ENCODE measurements at places on chromosomes 2 and 18.

- no peak for DNase-seq
These were observed 32.5 kb upstream of the PUM2 start for GRCh38 chr2:20382965-20383810.

- no peak for DNase-seq
These were observed 192.1 kb downstream of the SP3 start for GRCh38 chr2:173773076-173773475.

DNA sequence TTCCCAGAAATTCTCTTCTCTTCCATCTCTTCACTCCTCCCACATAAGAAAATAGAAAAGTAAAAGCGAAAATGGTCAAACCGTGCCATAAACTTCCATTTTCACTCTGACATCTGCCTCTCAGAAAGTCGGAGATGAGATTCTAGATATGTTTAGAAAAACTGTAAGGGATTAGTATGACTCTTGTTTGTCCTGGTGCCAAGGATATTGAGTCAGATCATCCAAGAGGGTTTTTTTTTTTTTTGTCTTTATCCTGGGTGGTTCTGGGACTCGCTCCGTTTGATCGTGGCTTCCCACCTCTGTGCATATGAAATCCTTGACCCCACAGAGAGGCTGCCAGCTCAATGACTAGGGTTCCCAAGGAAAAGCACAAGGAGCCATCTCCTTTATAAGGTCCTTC is 17.3 kb downstream of the EN1 start:
- no peak for DNase-seq

- no peak for DNase-seq
These were observed 251.0 kb downstream of the NDUFA10 start for GRCh38 chr2:239774142-239774462.

DNA sequence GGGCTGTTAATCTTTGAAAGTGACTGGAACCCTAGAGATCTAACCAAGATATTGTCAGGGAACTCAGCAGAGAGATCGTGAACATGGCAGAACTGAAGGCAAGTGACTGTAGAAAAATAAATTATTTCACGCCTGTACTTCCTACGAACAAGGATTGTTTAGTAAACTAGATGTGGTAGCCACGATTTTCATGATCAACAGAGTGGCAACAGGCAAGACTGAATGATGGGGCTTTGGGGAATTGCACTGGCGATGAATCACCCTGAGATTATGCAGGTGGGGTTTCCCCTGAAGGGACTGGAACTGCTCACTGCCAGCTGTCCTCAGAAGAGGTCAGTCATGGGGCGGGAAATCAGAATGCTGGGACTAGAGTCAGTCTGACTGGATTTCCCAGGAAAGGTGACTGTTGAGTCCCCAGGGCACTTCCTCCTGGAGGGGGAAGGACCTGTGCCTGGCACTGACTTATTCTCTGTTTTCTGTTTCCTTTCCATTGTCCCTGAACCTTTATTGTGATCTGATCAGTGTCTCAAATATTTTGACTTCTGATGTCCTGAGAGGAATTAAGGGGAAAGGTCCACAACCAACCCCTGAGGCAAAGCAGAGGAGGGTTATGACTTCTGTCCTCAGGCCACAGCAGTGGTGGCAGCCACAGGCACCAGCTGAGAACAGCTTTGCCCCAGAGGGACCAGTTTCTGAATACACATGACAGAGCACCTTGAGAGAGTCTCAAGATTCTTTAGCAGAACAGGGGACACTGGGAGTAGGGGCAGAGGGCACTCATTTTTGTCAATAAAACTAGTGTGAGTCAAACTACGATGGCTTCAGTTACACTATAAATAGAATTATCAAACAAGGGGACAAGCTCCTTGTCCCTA is 70.0 kb downstream of the NAB1 start:
- peak; percentile 74 for DNase-seq

GRCh38 chr2:237603718-237604362 is 13.3 kb upstream of the RAB17 start:
- no peak for DNase-seq

DNA sequence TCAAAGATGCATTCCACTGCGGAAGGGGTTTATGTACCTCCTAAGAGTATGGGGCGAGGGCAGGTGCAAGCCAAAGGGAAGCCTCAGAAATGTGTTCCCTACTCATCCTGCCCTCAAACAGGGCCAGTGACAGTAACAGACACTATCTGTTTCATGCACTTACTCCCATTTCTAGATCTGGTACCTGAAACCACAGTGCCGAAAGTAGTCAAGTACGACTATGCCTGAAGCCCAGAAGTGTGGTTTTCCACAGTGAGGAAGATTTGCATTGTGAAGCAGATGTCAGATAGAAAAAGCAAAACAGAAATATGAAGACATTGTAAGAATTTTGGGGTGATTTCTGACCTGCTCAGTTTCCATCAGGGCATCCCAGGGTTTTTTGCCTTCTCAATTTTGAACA is 748.7 kb downstream of the RNF144A start:
- no peak for DNase-seq

GRCh38 chr2:128879161-128879560 is 560.5 kb upstream of the HS6ST1 start:
- no peak for DNase-seq

GRCh38 chr2:240560480-240561324 is 545 bp downstream of the DUSP28 start:
- peak; percentile 74 for DNase-seq

DNA sequence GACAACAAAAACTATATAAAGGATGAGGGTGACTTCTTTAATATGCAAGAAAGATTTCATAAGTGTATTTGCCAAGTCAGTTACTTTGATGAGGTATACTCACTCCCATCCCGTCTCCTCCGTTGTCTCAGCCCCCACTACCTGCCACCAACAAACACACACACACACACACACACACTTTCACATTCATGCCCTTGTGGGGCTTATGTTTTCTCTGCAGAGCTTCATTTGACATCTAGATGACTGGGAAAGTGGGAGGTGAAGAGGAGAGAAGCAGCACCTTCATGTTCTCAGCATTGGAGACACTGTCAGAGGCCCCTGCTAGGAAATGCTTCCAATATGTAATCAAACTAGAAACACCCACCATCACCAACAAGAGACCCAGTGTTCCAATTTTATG is 22.5 kb upstream of the TXNDC2 start:
- DNase-seq: no peak

DNA sequence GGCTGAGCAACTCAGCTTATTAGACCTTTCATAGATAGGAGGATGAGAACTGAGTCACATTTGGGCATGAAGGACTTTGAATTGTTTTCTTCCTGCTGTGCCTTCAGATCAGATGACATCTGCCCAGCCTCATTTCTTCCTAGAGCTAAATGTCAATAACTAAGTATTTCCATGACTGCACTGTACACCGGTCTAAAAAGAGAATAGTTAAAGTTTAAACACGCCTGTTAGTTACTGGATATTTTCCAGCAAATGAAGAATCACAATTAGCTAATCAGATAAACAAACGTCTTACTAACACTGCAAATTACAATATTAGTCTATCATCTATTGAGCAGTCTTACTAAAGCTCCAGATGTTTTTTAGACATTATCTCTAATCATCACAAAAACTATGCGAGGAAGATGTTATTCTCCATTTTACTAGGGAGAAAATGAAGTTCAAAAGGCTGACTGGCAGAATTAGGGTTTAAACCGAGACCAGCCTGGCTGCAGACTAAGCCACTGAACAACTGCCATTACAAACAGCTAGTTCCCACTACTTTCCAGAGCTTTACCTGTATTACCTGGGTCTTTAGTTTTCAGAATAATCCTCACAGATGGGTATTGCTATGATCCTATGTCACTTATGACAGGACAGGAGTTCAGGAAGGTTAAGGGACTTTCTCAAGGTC is 69.4 kb upstream of the ZNF397 start:
- no peak for DNase-seq

DNA sequence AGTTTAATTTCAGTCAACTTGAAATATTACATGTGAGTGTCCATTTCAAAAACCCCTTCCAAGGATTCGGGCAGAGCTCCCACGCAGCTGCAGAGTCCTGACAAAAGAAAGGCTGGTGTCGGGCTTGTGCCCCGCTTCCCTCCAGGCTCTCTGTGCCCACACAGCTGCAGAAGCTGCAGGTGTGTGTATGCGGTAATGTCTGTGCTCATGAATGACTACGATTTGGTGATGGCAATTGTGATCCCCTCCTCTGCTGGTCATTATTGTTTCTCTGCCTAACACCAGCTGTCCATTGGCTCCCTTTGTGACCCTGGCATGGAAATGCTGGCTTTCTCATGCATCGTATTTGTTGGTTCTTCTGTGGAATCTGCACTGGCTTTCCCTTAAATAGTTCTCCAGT is 224.8 kb downstream of the NUP35 start:
- no peak for DNase-seq

DNA sequence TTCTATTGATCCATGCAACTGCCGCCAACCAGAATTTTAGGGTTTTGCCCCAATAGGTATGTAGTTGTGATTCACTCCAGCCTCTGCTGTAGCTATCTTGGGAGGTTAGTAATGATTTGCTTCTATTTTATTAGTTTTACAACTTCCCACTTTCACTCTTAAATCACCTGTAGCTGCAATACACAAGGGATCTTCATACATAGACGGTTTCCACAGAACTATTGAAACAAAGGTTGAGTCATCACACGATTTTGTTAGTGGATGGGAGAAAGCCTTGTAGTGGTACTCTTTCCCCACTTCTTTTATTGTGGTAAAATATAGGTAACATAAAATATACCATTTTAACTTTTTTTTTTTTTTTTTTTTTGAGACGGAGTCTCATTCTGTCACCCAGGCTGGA is 104.2 kb upstream of the SPRED2 start:
- no peak for DNase-seq

GRCh38 chr2:174014699-174015070 is 49.5 kb upstream of the SP3 start:
- no peak for DNase-seq

- DNase-seq: no peak
These were observed 831.7 kb downstream of the RNF144A start for GRCh38 chr2:7748717-7749415.

DNA sequence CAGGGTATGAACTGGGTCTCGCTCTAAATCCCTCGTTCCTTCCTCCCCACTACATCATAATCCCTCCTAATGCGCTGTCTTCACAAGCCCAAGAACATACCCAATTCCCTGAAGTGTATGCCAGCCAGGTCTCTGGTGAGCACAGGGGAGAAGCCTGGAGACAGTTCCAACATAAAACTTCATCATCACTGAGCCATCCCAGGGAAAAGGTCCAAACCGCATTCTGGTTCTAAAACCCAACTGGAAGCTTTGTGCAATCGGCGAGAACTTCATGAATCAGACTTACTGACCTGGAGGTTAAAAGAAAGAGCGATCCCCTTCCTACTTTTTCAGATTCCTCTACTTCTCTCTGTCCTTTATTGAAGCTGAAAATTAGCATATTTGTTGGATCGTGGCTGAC is 132.7 kb downstream of the ALPK2 start:
- no peak for DNase-seq

DNA sequence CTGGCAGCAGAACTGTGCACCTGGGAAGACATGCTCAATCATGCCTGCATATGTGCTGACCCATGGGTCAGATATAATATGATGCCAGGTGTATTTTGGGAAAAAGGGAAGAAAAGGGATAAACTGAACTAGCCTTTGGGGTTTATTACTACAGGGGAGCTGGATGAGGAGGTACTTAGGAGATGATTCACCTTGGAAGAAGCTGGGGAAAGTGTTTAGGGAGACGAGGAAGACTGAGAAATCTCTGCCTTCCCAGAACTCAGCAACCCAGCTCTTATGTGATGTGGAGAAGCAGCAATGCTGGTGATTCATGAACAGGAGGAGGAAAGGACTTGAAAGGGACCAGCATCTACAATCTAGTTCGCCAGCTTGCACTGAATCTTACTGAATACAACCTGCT is 110.2 kb downstream of the BARD1 start:
- DNase-seq: no peak

GRCh38 chr2:98455494-98455976 is 10.9 kb downstream of the INPP4A start:
- no peak for DNase-seq

DNA sequence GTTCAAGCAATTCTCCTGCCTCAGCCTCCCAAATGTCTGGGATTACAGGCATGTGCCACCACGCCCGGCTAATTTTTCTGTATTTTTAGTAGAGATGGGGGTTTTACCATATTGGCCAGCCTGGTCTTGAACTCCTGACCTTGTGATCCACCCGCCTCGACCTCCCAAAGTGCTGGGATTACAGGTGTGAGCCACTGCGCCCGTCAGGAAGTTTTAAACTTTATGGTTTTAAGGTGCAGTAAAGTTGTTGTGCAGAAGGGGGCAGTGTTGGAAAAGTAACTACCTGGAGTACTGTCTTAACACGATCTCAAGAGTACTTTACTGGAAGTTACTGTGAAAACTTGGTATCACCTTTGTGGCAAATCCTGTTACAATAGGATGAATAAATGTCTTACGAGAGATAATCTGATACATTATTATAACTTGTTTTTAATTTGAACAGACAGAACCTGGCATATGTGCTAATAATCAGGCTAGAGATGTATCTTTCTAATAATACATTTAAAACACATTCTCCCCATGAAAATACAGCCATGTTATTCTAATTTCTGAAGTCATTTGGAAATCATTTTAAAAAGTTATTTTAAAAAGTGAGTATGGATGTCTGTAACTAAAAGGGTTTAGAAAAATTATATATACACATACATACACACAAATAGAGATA is 10.8 kb downstream of the SPDYA start:
- peak; percentile 50 for DNase-seq

Data from A549 (cell line).